ENCODE measurements at places on chromosomes 7 and 10.

DNA sequence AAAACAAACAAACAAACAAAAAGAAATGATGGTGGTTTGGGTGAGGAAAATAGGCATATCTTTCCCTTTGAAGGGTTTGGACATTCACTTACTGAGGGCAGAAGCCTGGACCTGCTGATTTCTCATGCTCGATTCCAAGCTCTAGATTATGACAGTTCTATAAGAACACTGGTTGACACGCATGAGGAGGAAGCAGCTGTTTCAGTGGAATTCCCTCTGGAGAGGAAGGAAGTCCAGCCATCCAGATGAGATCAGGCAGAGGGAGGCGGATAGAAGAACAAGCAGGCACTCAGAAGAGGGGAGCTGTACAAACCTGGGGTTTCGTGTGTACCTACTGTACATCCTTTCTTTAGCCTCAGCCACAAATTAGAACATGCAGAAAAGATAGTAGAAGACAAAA lies 691.9 kb downstream of the INHBA start:
- DNase-seq = no peak

DNA sequence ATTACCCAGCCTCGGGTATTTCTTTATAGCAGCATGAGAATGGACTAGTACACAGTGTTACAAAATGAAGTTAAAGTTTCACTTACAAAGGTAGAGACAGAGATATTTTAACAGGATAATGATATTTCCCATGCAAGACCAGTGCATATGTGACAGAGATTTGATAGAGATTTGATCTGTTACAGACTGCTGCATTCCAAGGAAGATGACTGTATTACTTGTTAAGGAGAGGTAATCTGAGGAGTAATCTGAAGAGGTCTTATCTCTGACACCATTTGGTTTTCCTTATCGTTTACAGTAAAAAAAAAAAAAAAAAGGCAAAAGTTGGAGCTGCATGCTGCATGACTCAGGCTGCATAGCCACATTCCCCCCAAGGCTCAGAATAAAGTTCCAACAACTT lies 289.6 kb downstream of the POM121L12 start:
- DNase-seq = no peak

- DNase-seq = no peak
Measured at GRCh38 chr10:123769647-123770046, 103.5 kb downstream of the GPR26 start.

DNA sequence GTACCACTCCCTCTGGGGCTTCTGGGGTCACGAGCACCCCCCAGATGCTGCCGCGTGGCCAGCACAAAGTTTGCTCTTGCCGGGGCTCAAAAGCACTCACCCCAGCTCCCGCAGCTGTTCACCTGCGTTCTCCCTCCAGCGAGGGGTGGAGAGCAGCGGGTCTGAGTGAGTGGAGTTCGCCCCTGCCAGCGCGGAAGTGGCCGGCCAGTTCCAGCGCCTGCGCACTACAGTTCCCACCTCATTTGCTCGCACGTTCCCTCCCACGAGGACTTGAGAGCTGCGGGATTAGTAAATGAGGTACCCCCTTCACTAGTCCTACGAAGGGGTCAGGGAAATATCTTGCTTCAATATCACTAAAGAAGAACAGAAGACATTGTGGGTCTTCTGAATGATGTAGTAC lies 24.3 kb upstream of the LRRC72 start:
- no peak for DNase-seq

GRCh38 chr10:23490115-23490514 lies 51.2 kb downstream of the OTUD1 start:
- DNase-seq = no peak

- DNase-seq = no peak
Measured at GRCh38 chr7:22201186-22201880, 155.6 kb downstream of the RAPGEF5 start.

GRCh38 chr10:132862485-132863420 lies 76.8 kb upstream of the NKX6-2 start:
- no peak for DNase-seq

GRCh38 chr10:114357515-114357996 lies 46.7 kb downstream of the AFAP1L2 start:
- DNase-seq = no peak

DNA sequence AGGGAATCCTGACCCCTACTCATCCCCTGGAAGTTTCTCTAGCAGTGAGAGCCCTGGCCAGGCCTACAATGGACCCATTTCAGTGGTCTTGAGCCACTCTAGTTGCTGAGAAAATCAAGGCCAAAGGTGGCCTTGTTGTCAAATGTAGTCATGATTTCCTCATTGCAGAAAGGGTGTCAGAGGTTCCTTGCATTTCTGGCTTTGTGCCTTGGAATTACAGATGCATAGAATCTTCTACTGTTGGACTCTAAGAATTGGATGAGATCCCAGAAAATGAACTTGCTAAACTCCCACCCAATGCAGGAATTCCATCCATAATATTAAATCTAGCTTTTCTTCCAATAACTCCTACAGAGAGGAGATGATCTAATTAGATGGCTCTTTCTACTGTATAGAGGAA lies 12.2 kb downstream of the CPA2 start:
- DNase-seq = no peak

DNA sequence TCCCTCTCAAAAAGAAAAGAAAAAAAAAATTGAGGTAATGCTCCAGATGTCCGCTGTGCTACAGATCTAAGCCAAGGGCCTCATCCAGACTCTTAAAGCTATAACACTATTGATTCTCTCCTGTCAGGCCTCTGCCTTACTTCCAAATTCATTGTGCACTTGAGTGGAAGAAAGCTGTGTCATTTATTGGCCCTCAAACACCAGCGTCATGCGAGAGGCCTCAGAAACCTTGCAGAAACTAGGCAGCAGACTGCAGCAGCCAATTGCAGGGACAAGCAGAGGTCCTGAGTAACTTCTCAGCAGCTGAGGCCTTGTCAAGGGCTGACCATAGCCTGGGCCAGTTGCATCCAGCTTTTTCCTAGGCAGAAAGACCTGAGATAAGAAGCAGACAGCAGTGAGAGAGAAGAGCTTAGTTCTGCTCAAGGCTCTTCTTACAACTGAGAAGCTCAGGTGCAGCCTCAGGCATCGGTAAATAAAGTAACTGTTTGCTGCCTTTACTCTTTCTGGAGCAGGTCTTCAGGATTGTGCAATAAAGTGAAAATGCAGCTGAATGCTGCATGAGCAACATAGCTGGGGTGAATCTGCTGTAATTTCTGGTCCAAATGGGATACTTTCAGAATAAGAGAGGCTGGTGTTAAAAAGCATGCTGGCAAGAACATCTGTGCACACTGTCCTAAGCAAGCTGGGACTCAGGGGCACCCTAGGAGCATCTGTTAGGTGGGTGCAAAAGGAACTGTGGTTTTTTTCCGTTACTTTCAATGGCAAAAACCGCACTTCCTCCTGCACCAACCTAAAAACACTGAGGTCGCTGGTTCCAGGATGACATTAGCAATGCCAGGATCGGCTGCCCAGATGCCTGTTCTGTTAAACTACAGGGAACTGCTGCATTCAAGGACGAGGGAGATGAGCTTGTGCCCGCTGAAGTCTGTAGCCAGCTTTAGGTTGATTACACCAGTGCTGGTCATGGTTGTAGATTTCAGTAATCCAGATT lies 181.8 kb upstream of the PFKP start:
- no peak for DNase-seq

GRCh38 chr7:13731643-13732042 lies 257.8 kb downstream of the ETV1 start:
- DNase-seq = no peak

- DNase-seq = no peak
Measured at GRCh38 chr10:87059401-87059800, 35.2 kb downstream of the GLUD1 start.

GRCh38 chr10:45442662-45443061 lies 68.6 kb downstream of the ALOX5 start:
- DNase-seq = no peak

DNA sequence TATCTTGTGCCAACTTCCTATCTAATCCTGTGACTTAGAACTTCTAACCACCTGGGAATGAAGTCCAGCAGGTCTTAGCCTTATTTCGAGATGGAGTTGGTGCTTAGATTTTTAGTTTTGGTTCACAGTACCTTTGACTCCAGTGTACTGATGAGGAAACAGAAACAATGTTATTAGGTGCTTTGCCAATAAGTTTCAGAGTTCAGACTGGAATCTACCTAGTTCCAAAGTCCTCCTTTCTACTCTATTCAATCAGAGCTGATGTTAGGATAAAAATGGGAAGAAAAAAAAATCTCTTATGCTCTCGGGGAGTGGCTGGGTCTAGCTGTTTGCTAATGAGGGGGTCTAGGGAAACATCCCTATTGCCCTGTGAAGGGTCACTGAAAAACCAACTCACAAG lies 606.3 kb upstream of the C7orf33 start:
- DNase-seq = no peak

GRCh38 chr10:11433657-11434056 lies 177.8 kb downstream of the USP6NL start:
- no peak for DNase-seq

DNA sequence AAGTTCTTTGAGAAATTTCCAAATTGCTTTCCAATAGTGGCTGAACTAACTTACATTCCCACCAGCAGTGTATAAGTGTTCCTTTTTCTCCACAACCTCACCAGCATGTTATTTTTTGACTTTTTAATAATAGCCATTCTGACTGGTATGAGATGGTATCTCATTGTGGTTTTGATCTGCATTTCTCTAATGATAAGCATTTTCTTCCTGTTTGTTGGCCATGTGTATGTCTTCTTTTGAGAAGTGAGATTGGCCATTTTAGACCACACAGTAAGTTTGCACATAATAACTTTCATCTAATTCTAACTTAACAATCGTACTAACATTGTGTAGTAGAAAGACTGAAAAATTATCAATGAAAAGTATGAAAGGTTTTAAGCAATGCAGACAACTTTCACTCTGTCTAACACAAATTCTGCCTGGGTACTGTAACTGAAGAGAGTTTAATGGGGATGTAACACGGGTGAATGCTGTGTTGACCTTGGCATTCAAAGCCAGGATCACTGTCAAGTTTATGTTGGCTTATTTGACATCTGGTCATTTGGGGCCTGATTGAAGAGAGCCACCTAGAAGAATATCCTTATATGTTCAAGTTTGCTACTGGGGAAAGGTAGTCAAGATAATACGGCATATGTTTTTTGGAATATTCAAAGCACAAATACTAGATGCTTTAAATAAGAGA lies 50.4 kb downstream of the FAM171A1 start:
- DNase-seq = no peak

- no peak for DNase-seq
Measured at GRCh38 chr7:29619111-29619510, 55.5 kb downstream of the PRR15 start.

DNA sequence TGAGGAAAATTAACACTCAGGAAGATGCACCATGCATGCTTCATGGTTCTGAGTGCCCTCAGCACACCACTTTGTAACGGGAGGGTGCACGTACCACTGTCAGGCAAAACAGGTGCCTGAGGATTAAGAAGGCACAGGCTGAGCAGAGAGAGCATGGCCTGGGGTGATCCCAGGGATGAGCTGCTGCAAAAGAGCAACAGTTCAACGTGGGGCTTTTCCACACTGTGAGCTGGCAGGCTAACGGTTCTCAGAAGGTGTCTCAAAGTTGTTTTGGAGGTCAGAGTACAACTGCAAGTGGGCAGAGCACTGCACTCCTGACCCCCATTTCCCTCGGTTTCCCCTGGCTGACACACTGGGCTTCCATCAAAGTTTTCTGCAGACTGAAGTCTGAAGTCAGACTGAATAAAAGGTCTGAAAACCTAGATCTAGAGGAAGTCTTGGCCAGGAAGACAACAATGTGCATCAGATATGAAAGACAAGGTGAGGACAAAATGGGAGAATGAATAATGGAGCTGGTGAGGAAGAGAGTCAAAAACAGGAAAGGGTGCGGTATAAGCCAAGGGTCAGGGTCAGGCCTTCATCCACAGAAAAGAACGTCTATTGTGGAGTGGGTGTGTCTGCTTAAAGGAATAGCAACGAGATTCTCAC lies 20.5 kb downstream of the ZNF438 start:
- no peak for DNase-seq

DNA sequence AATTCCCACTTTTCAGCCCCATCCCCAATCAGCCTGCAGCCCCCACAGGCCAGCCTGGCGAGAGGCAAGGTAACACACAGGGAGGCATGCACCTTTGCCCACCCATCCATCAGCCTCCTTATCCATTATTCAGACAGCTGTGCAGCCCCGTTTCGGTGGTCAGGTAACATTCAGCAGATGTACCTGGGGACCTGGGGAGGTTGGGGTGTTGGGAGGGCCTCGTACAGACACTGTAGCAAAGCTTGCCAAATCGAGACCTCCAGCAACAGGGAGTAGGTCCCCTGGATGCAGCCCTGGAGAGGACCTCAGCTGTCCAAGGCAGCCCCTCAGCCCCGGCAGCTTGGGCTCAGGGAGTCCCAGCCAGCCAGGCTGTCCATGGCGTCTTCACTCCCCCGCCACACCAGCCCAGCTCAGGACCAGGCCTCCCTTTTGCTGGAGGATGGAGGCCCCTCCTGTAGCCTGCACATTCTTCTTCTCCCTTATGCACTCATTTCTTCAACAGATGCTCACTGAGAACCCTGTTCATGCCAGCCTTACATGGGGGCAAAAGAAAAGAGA lies 8.5 kb upstream of the DRGX start:
- DNase-seq = no peak

- DNase-seq = no peak
Measured at GRCh38 chr10:63767138-63767801, 246.1 kb downstream of the REEP3 start.

DNA sequence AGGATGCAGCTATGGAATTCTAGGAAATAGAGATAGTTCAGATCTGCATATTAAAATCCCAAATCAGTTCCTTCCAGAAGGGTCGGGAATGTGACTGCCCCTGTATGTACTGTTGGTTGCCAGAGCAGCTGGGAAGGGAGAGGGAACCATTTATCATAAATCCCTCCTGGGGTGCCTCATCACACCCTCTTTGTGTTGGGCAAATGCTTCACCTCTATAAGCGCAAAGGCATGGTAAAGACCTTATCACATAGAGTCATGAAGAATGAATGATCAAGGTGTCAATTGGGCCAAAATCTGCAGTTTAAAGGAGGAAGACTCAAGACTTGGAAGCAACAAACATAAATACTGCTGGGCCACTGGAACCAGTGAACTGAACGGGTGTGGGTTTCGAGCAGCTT lies 65.0 kb downstream of the FRMD4A start:
- DNase-seq = no peak

GRCh38 chr10:34859170-34859569 lies 44.1 kb upstream of the PARD3 start:
- no peak for DNase-seq

GRCh38 chr7:26321435-26321834 lies 29.8 kb downstream of the SNX10 start:
- DNase-seq = no peak

All from stimulated activated CD4-positive, alpha-beta T cell treated with anti-CD3 and anti-CD28 coated beads, TNF-alpha, amount 100 ng/mL, for 4 hours (primary cell).